ENCODE measurements at places on chromosomes 1 and 21. TPM values are rescaled to one million over a fixed set of nuclear protein-coding genes. Genes with fewer than 3 reads are reported as not detected.
A peak's percentile ranks its signal among the peaks of the same experiment; 100 is the strongest.

Gene CCDC185
- not detected for total RNA-seq

Gene ICOSLG
- total RNA-seq, result 0.87 TPM

Gene SHE
- not detected for total RNA-seq

Gene PLD5
- total RNA-seq, result 3.0 TPM

Gene ARHGEF16
- total RNA-seq, result 60.5 TPM

Gene NHLH1
- 0.96 TPM for total RNA-seq

Gene C1orf185
- not detected for total RNA-seq

Gene FAM163A
- 1.5 TPM for total RNA-seq

Gene SERPINC1
- not detected for total RNA-seq

Gene KCNJ9
- total RNA-seq, result not detected

Gene PEAR1
- 0.20 TPM for total RNA-seq

Gene MAP1LC3C
- total RNA-seq, result not detected

DNA sequence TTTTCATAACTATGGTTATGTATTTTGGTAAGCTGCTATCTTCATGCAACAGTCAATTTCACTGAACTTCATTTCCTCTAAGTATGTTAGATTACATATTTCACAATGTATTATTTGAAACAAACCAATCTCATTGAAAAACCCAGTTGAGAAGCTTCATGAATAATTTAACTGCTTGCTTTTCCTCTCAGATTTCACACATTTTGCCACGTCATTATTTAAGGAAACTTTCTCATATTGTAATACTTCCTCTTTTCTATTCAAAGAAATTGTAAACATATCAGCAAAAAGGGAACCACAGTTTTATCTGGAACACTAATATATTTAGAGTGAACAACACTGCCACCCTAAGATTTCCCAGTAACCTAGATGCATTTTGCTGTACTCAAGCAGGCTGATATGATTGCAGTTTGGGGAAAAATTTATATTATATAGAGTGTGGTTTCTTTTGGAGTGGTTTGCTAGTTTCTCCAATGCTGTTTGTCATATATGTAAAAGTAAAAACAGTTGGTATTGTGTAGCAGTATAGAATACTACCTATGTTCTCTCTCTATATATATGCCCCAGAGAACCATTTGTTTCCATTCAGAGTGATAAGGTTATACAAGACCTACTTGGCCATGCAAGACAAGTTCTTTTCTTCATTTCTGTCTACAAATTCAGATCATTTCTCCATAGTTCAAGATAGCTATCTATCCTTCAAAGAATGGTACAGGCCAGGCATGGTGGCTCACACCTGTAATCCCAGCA, 28.4 kb upstream of the AHCTF1 start:
- H3K27me3 ChIP-seq, result no peaks in the 10 kb centered on the region
- no peak for DNase-seq
- peaks cover 24% of the 10 kb centered on the region for H3K36me3 ChIP-seq
- H3K27ac ChIP-seq, result no peak overlapping the region

- no peak overlapping the region for H3K4me3 ChIP-seq
- H3K27ac ChIP-seq, result no peak overlapping the region
- peaks cover 16% of the 10 kb centered on the region for H3K27me3 ChIP-seq
- no peak for DNase-seq
- no peaks in the 10 kb centered on the region for H3K4me1 ChIP-seq
Measured at GRCh38 chr1:13642306-13643004, 57.5 kb upstream of the PRDM2 start.

- H3K4me3 ChIP-seq, result no peak overlapping the region
- peaks cover 20% of the 10 kb centered on the region for H3K4me1 ChIP-seq
- no peaks in the 10 kb centered on the region for H3K36me3 ChIP-seq
- no peaks in the 10 kb centered on the region for H3K27me3 ChIP-seq
- no peak for DNase-seq
- no peak overlapping the region for H3K27ac ChIP-seq
Measured at GRCh38 chr1:107359472-107360241, 218.8 kb downstream of the NTNG1 start.

GRCh38 chr1:36100376-36100775, 11.7 kb downstream of the ADPRS start:
- no peaks in the 10 kb centered on the region for H3K27me3 ChIP-seq
- no peaks in the 10 kb centered on the region for H3K36me3 ChIP-seq
- no peaks in the 10 kb centered on the region for H3K4me1 ChIP-seq
- DNase-seq, result no peak

- peak overlapping the region; percentile 29 for H3K27ac ChIP-seq
- peaks cover 30% of the 10 kb centered on the region for H3K4me1 ChIP-seq
- no peaks in the 10 kb centered on the region for H3K27me3 ChIP-seq
- no peak for DNase-seq
- no peaks in the 10 kb centered on the region for H3K36me3 ChIP-seq
Measured at GRCh38 chr21:38917043-38917774, 111.5 kb downstream of the ETS2 start.

- peaks cover 7% of the 10 kb centered on the region for H3K4me1 ChIP-seq
- no peak overlapping the region for H3K27ac ChIP-seq
- DNase-seq, result no peak
- H3K36me3 ChIP-seq, result peaks cover 10% of the 10 kb centered on the region
Measured at GRCh38 chr1:212719633-212720032, 20.0 kb upstream of the BATF3 start.

DNA sequence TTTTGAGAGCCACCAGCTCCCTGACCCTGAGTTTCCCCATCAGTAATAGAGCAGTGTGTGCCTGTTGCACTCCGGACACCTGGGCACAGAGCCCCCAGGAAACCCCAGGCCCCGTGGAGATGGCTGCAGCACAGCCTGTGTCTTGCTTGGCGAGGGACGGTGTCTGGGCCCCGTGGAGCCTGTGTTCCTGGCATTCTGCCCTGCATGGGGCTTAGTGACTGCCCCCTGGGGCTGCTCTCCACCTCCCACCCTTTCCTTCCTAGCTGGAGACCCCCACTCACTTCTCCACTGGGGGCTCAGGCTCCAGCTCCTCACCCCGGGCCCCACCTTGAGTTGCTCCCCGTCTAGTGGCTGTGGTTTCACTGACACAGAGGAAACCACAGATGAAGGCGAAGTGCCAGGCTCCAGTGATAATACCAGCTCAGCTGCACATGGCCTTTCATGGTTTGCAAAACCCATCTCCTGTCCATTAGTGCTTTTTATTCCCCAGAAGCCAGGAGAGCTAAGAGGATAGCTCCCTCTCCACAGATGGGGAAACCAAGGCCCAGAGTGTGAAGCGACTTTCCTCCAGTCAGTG, 39.4 kb downstream of the DMRTB1 start:
- H3K4me1 ChIP-seq, result no peaks in the 10 kb centered on the region
- H3K36me3 ChIP-seq, result no peaks in the 10 kb centered on the region
- H3K27ac ChIP-seq, result no peak overlapping the region
- DNase-seq, result no peak
- peaks cover 8% of the 10 kb centered on the region for H3K27me3 ChIP-seq

DNA sequence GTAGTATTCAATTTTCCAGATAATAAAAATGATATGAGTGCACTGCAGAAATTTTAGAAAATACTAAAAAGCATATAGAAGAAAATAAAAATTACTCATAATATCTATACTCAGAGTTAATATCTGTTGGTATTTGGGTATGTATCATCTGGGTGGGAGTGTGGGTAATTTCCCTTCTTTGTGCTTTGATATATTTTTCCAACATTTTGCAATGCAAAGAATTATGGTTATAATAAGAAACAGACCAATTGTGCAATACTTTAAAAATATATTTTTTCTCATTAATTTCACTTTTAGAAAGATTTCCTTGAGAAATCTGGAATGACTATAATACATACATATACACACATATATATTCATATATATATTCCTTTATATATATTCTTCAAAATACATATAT, 665.7 kb downstream of the ADGRL2 start:
- H3K4me1 ChIP-seq, result peaks cover 13% of the 10 kb centered on the region
- no peaks in the 10 kb centered on the region for H3K36me3 ChIP-seq
- no peak overlapping the region for H3K27ac ChIP-seq
- no peaks in the 10 kb centered on the region for H3K27me3 ChIP-seq

- DNase-seq, result no peak
- no peaks in the 10 kb centered on the region for H3K27me3 ChIP-seq
- no peak overlapping the region for H3K27ac ChIP-seq
- no peaks in the 10 kb centered on the region for H3K4me1 ChIP-seq
Measured at GRCh38 chr1:192363177-192363576, 46.4 kb downstream of the RGS21 start.

GRCh38 chr1:162993846-162994245, 75.3 kb upstream of the RGS4 start:
- H3K27me3 ChIP-seq, result no peaks in the 10 kb centered on the region
- peaks cover 4% of the 10 kb centered on the region for H3K4me1 ChIP-seq
- no peak overlapping the region for H3K4me3 ChIP-seq
- no peak for DNase-seq
- no peaks in the 10 kb centered on the region for H3K36me3 ChIP-seq

- DNase-seq, result no peak
- H3K27ac ChIP-seq, result no peak overlapping the region
- H3K36me3 ChIP-seq, result no peaks in the 10 kb centered on the region
- no peaks in the 10 kb centered on the region for H3K4me1 ChIP-seq
- H3K27me3 ChIP-seq, result peaks cover 3% of the 10 kb centered on the region
Measured at GRCh38 chr1:166233750-166234366, 67.1 kb upstream of the FAM78B start.

- H3K27ac ChIP-seq, result no peak overlapping the region
- H3K4me3 ChIP-seq, result no peak overlapping the region
- no peaks in the 10 kb centered on the region for H3K27me3 ChIP-seq
- no peak for DNase-seq
- peaks cover 44% of the 10 kb centered on the region for H3K4me1 ChIP-seq
Measured at GRCh38 chr1:85228972-85229371, 28.2 kb upstream of the SYDE2 start.

GRCh38 chr1:185291652-185292051, 25.4 kb downstream of the IVNS1ABP start:
- H3K36me3 ChIP-seq, result peaks cover 24% of the 10 kb centered on the region
- DNase-seq, result no peak
- no peaks in the 10 kb centered on the region for H3K27me3 ChIP-seq
- H3K4me3 ChIP-seq, result no peak overlapping the region
- peaks cover 3% of the 10 kb centered on the region for H3K4me1 ChIP-seq

DNA sequence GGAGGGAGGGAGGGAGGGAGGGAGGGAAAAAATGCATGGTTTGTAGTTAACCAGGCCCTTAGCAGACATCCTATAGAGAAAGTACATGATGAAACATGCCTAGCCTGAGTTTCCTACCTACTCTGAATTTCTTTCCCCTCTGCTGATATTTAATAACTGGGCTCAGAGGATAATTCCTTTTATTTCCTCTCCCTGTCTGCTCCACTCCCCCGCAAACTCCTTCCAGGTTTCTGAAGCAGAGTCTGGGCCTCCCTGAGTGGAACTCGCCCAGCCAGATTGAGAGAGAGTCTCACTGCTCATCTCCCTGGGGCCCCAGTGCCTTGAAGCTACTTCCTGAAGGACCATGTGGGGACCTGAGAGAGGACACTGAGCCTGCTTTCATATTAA, 111.9 kb upstream of the SLC44A3 start:
- H3K4me3 ChIP-seq, result no peak overlapping the region
- H3K27ac ChIP-seq, result no peak overlapping the region
- H3K36me3 ChIP-seq, result peaks cover 14% of the 10 kb centered on the region
- no peaks in the 10 kb centered on the region for H3K27me3 ChIP-seq

DNA sequence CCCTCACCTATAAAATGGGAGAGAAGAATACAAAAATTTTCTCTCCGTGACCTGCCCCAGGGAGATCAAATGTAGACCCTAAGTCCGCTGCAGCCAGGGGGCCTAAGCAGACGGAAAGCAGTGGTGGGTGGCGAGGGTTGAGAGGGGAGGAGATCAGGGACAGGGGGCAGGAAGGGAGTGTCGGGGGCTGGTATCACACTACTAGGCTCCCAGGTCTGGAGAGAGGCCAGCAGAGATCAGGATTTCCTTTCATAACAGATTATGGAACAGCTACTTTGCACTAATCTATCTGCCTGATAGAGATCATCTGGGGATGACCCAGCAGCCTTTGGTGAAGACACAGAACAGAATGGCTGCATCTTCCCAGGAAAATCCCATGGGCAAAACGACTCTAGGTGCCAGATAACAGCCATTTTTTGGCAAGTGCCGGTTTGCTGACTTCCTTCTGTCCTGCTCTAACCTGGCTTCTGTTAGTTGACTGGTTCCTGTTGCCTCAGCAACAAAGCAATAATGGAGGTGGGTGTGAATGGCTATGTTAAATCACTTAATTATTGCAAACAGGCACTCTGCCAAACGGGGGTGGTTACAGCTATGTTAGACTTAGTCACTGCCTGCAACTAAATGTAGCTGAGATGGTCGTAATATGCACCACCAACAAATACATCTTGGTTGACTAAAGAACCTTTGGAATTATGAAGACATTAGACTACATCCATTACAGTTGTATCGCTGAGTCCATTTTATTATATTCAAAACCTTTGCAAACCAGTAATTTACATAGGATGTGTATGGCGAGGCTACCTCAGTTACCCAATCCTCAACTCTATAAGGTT, 30.0 kb upstream of the EPS8L3 start:
- H3K27ac ChIP-seq, result peak overlapping the region; percentile 69
- H3K36me3 ChIP-seq, result no peaks in the 10 kb centered on the region
- no peak for DNase-seq
- no peaks in the 10 kb centered on the region for H3K27me3 ChIP-seq
- H3K4me3 ChIP-seq, result no peak overlapping the region

GRCh38 chr1:31730336-31731048, 26.7 kb upstream of the COL16A1 start:
- H3K4me3 ChIP-seq, result no peak overlapping the region
- DNase-seq, result no peak
- H3K27ac ChIP-seq, result no peak overlapping the region
- H3K36me3 ChIP-seq, result no peaks in the 10 kb centered on the region
- H3K4me1 ChIP-seq, result no peaks in the 10 kb centered on the region

DNA sequence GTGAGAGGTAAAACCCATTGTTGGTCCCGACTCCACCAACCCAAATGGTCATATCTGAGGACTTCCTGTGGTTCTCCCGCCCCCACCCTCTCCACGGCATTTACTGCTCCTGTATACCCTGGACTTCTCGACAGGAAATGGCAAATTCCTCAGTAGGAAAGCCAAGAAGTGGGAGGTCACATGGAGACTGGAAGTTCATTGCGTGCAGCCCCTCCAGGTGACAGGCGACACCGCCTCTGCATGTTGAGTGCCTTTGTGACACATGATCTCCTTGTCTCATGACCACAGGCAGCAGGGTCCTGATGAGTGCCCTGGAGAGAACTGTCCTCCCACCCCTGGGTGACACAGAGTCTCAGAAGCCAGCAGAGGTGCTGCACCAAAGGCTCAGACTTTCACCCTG, 24.2 kb downstream of the ERG start:
- no peak overlapping the region for H3K4me3 ChIP-seq
- peaks cover 23% of the 10 kb centered on the region for H3K27me3 ChIP-seq
- no peak for DNase-seq
- H3K4me1 ChIP-seq, result peaks cover 1% of the 10 kb centered on the region
- no peak overlapping the region for H3K27ac ChIP-seq

- no peaks in the 10 kb centered on the region for H3K4me1 ChIP-seq
- H3K27me3 ChIP-seq, result no peaks in the 10 kb centered on the region
- no peak overlapping the region for H3K27ac ChIP-seq
- DNase-seq, result no peak
- no peaks in the 10 kb centered on the region for H3K36me3 ChIP-seq
Measured at GRCh38 chr1:49416758-49417157, 607.0 kb downstream of the AGBL4 start.

- H3K27me3 ChIP-seq, result peaks cover 6% of the 10 kb centered on the region
- peaks cover 14% of the 10 kb centered on the region for H3K4me1 ChIP-seq
- no peaks in the 10 kb centered on the region for H3K36me3 ChIP-seq
- H3K27ac ChIP-seq, result no peak overlapping the region
- DNase-seq, result peak; percentile 66
Measured at GRCh38 chr1:46179138-46180081, 3.1 kb upstream of the P3R3URF start.

- no peaks in the 10 kb centered on the region for H3K36me3 ChIP-seq
- peak overlapping the region; percentile 32 for H3K4me3 ChIP-seq
- peaks cover 57% of the 10 kb centered on the region for H3K27me3 ChIP-seq
Measured at GRCh38 chr1:200275415-200275814, 134.4 kb downstream of the ZNF281 start.
